Mammary epithelial cell (primary cell): ENCODE measurements at places on chromosomes 11 and 22.

GRCh38 chr11:12122083-12122482, 11.7 kb downstream of the MICAL2 start:
- no peak for DNase-seq

DNA sequence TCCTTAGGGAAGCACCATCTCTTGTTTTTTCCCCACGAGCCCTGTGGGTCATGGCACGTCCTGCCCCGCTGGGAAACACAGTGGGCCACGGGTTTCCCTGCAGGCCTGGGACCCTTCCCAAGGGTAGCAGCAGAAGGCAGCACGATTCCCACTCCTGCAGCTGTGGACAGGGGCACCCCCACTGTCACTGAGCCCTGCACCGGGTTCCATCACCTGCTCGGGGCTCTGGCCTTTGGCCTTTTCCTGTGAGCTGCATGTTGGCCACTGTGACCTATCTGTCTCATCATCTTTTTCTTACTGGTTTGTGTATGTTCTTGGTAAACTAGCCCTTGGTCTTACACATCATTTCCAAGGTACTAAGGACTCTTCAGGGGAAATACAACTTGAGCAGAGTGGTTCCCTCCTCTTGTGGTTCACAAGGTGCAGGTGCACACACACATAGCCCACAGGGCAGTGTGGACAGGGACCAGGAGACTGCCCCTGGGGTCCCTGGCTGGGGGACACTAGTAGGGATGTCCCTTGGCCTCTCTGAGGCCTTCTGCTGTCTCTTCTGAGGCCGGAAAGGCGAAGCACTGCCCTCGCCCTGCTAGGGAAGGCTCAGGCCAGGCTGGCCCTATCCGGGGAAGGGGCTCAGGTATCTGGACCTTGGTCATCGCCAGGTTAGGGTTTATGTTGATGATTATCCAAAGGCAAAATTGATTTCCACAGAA, 19.0 kb upstream of the TXNRD2 start:
- DNase-seq: no peak

GRCh38 chr22:50084614-50085021, 608 bp downstream of the MLC1 start:
- no peak for DNase-seq

DNA sequence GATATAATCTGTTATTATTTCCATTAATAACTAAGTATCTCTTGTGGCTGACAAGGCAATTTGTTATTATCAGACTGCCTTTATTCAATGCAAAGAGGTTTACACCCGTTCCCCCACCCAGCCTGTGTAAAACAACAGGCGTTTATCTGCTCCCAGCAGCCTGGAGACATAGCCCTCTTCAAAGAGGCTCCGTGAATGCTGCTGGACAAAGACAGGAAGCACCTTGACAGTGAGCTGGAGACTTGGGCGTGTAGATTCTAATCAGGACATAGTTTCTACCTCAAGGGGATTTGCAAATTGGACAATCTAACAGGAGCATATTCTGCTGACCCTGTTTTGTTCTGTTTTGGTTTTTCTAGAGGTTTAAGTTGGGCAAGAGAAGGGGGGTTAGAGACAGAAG, 733.0 kb upstream of the KIRREL3 start:
- DNase-seq: no peak

DNA sequence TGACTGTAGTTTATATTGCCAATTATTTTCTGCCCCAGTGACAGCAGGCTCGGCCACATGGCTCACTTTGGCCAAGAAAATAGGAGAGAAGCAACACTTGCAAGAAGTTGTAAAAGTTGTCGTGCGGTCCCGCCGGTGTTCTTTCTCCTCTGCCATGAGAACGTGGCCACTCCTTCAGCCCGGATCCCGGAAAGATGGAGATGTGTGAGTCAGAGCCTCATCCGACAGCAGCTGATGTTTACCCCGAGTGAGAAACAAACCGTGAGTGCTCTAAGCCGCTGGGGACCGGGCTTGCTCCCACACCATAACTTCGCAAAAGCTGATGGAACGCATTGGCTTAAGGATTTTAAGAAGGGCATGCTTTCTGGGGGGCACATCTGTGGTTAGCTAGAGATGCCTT, 157.0 kb downstream of the CACNA1I start:
- no peak for DNase-seq

- DNase-seq: no peak
Observed at GRCh38 chr11:70033711-70034070, 44.4 kb upstream of the ANO1 start.

- DNase-seq: no peak
Observed at GRCh38 chr11:27812341-27812740, 112.1 kb upstream of the BDNF start.

DNA sequence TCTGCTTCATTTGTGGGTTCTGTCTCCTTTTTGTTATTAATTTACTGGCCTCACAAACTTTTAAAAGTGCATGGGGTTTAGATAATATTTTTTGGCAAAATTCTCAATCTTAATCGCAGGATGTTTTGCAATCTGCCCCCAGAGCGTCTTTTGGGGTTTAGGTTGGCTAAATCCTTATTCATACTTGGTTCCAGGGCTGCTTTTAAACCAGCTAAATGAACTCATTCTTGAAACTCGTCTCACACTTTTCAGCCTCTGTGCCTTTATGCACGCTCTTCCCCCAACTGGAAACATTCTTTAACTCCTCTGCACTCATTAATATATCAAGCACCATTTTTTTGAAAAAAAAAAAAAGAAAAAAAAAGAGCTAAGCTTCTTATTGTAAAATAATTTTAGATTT, 131.7 kb downstream of the KIF18A start:
- no peak for DNase-seq

- no peak for DNase-seq
Observed at GRCh38 chr11:36195496-36196354, 93.5 kb downstream of the COMMD9 start.

GRCh38 chr22:24588757-24589481, 4.0 kb downstream of the LRRC75B start:
- no peak for DNase-seq

GRCh38 chr22:31275018-31275417, 17.3 kb downstream of the PIK3IP1 start:
- DNase-seq: no peak

GRCh38 chr11:118856314-118856713, 27.4 kb upstream of the CXCR5 start:
- no peak for DNase-seq

GRCh38 chr11:103453915-103454709, 344.9 kb downstream of the DYNC2H1 start:
- no peak for DNase-seq

- DNase-seq: peak; percentile 12
Observed at GRCh38 chr11:1017269-1018005, 19.1 kb downstream of the MUC6 start.

DNA sequence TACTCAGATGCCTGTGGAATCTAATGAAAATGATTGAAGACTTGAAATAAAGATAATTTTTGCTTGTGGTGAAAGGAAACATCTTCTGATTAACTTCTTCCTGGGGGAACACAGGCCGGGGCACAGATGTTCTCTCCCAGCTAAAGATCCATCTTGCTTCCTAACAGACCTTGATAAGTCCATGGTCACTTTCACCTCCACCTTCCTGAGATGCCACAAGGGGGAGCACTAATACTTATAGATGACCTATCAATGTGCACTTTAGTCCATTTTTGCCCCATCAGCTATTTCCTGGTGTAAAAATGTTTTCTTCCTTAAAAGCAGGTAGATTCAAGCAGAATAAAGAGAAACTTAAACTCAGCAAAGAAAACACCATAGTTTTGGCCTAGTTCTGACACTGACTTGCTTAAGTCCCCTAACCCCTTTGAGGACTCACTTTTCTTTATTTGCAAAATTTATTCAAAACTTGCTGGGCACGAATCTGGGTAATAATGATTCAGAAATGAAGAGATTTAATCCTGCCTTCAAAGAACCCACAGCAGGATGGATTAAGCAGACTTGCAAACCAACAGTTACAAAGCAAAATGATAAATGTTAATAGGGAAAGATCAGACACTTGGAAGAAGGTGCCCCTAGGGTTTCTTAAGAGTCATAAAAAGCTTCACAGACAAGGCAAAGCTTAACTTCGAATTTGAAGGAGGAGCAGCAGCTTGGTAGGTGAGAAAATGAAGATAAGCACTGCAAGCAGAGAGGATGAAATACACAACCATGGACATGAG, 158.7 kb downstream of the RAB38 start:
- peak; percentile 66 for DNase-seq

DNA sequence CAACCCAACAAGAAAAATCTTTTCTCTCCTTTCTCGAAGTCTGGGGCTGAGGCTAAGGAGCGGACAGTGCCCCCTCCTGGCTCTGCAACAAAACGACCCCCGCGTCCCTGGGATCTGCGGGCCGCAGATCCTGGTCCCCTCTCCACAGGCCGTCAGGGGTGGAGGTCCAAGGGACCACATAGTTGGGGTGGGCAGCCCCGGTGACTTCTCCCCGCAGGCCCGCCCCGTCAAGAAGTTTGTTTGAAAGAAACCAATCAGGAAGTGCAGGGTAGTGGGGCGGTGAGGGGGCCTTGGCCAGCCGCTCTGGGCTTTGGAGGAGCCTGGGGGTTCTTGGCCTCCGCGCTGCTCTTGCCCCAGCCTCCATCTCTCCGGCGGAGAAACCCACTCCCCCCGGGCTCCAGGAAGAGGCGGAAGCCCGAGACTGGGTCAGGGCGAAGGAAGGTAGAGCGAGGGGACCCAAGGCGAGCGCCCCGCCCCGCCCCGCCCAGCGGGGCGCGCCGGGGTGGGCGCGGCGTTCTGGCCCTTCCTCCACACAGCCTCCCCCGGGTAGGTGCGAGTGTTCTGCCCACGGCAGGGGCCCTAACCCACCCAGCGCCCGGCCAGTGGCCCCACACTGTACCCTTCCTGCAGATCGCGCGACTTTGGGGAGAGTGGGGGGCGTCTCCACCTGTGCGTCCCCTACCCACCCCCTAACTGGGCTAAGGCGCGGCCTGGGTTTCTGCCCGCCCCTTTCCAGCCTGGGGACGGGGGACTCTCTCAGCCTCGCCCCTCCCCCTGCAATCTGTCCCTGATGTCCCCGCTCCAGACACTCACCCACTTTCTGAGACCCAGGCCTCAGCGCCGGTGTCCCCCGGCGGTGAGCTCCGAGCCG, 1.3 kb downstream of the TP53I11 start:
- DNase-seq: no peak

GRCh38 chr11:96538104-96538503, 148.3 kb downstream of the JRKL start:
- no peak for DNase-seq

- DNase-seq: no peak
Observed at GRCh38 chr11:128471138-128471661, 116.2 kb downstream of the ETS1 start.

GRCh38 chr11:110891411-110891810, 179.2 kb upstream of the ARHGAP20 start:
- DNase-seq: no peak

GRCh38 chr11:128848815-128849455, 18.2 kb downstream of the KCNJ1 start:
- no peak for DNase-seq

DNA sequence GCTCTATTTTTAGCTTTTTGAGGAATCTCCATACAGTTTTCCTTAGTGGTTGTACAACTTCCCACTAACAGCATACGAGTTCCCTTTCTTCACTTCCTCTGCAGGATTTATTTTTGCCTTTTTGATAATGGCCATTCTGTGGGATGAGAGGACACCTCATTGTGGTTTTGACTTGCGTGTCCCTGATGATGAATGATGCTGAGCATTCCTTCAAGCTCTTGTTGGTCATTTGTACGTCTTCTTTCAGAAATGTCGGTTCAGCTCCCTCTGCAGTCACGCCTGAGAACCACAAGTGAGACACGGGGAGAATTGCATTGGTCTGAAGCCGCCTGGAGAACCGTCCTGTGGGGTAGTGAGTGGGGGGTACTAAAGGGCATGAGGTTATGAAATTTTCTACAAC, 2.0 kb upstream of the KRTAP5-10 start:
- peak; percentile 55 for DNase-seq
